Smooth muscle cell of bladder (primary cell): ENCODE measurements at places on chromosomes 12 and 14. TPM values are rescaled to one million over a fixed set of nuclear protein-coding genes. Genes with fewer than 3 reads are reported as not detected.

Gene CLEC6A
- not detected in 2 replicates for total RNA-seq

Gene RDH11
- total RNA-seq, result 116 and 125 TPM in 2 replicates

Gene MMP17
- total RNA-seq, result 11.7 and 16.5 TPM in 2 replicates

Gene IRF2BPL
- total RNA-seq, result 29.7 and 33.4 TPM in 2 replicates

Gene NDRG2
- 0.09 TPM in 1 of 2 replicates, not detected in the other for total RNA-seq

Gene ASCL1
- total RNA-seq, result not detected in 2 replicates

Gene PRIMA1
- total RNA-seq, result not detected in 2 replicates

Gene PLBD2
- total RNA-seq, result 22.8 and 40.7 TPM in 2 replicates

Gene PCNX1
- total RNA-seq, result 53.5 and 54.2 TPM in 2 replicates

Gene CEP128
- total RNA-seq, result 1.8 and 2.6 TPM in 2 replicates

Gene SRGAP1
- total RNA-seq, result 11.0 and 12.3 TPM in 2 replicates

Gene CCDC175
- not detected in 2 replicates for total RNA-seq

Gene ANKRD33
- total RNA-seq, result 0.09 TPM in 1 of 2 replicates, not detected in the other

Gene CLEC2A
- not detected in 2 replicates for total RNA-seq

Gene PTPN6
- under 0.01 and 0.09 TPM in 2 replicates for total RNA-seq

Gene UNC79
- total RNA-seq, result under 0.01 and 0.18 TPM in 2 replicates

Gene AMIGO2
- total RNA-seq, result 15.4 and 44.7 TPM in 2 replicates

Gene MANSC4
- not detected in 2 replicates for total RNA-seq

Gene SRRM4
- total RNA-seq, result under 0.01 TPM in 2 replicates

Gene PIWIL1
- total RNA-seq, result not detected in 2 replicates

Gene FRMD6
- total RNA-seq, result 193 and 340 TPM in 2 replicates

Gene C12orf75
- total RNA-seq, result 41.2 and 51.3 TPM in 2 replicates

Gene OVCH1
- total RNA-seq, result 0.09 and 0.14 TPM in 2 replicates

Gene HOXC12
- total RNA-seq, result not detected in 2 replicates

Gene CCDC38
- total RNA-seq, result not detected in 2 replicates

Gene BEGAIN
- 0.18 TPM in 1 of 2 replicates, not detected in the other for total RNA-seq

Gene HOXC4
- 0.09 and 0.14 TPM in 2 replicates for total RNA-seq

Gene BDKRB2
- 38.6 and 68.3 TPM in 2 replicates for total RNA-seq

Gene KRT86
- total RNA-seq, result 0.09 and 0.14 TPM in 2 replicates

Gene BIN2
- total RNA-seq, result not detected in 2 replicates

Gene ZDHHC22
- not detected in 2 replicates for total RNA-seq

Gene AICDA
- total RNA-seq, result not detected in 2 replicates

Gene GZMB
- total RNA-seq, result not detected in 2 replicates

Gene DYNC1H1
- 254 and 343 TPM in 2 replicates for total RNA-seq

Gene TAS2R50
- total RNA-seq, result 2.1 and 2.4 TPM in 2 replicates

Gene KRT6C
- not detected in 2 replicates for total RNA-seq

Gene WNT1
- not detected in 2 replicates for total RNA-seq

Gene ITGA7
- total RNA-seq, result 1.8 and 2.7 TPM in 2 replicates

Gene PTPRO
- total RNA-seq, result 0.85 and 1.3 TPM in 2 replicates

Gene ACOT2
- total RNA-seq, result 29.3 and 38.5 TPM in 2 replicates

Gene MYF6
- not detected in 2 replicates for total RNA-seq

Gene RERG
- total RNA-seq, result 0.28 TPM in 2 replicates

Gene DGLUCY
- 34.7 and 41.5 TPM in 2 replicates for total RNA-seq
